ENCODE measurements at places on chromosomes 2 and 18.

- no peak for DNase-seq
Observed at GRCh38 chr2:216555274-216555673, 56.6 kb downstream of the RPL37A start.

GRCh38 chr18:79615091-79615490 is 64.5 kb upstream of the CTDP1 start:
- no peak for DNase-seq

DNA sequence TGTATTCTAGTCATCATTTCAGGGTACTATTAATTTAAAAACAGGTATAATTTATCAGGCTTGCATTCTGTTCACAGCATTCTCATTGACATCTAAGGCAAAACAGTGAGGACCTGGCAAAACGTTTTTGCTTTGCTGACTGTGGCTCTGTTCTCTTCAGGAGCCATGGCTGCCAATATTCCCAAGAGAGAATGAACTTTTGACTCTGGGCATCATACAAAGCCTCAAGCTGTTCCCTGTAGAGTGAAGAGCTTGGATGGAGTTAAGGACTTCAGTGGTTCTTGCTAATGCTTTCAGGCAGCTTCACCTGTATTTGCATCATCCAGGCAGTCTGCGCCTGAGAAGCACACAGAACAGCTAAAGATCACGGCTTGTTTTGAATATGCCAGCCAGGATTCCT is 65.9 kb upstream of the CAVIN2 start:
- no peak for DNase-seq

DNA sequence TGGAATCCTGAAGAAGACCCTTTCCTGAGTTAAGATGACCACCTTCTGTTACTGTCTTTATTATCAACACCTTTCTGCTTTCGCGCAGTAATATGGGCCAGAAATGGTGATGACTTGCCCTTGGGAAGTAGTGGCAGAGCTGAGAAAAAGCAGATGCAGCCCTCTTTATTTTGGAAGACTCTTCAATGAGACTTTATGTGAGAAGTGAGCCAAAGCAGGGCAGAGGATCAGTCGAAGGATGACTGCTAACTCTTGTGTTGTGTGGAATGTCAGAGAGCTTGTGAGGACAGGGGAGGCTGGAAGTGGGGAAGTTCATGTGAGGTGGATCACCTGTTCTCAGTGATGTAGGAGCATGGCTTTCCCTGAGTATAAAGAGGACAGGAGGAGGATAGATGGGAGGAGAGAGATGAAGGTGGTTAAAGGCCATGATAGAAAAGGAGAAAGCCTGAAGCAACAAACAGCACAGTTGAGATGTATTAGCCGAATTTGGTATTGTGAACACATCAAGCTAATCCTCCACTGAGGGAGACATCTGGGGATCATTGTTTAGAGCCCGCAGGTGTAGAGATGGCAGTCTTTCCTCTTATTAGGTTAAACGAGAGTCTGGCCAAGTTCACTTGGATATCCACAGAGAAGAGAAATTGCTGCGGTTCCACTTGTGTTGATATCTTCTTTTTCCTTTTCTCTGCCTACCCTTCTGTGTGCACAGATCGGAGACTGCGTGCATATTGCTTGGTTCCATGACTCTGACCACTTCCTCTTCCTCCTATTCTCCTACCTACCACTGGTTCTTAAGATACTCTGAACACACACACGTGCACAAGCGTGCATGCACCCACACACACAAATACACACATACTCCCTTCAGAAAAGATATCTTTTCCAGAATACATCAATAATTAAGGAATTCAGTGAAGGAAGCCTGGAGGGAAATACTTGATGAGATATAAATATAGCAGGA is 67.4 kb downstream of the SLC9A2 start:
- DNase-seq: no peak

DNA sequence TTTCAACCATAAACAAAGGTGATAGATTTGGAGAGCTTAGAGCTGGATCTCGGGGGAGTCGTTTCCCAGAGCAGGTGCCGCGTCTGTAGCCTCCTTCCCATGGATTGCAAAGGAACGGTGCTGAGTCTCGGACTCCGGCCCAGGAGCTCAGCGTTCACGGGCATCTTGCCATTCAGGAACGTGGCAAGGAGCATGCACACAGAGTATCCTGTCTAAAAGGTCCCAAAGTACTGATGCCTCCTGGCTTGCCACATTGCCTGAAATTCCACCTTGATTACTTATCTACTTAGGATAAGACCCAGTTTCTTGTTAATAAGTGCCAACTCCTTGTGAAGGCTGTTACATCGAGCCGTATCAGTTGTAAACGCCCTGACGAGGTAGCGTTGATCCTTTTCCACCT is 197.8 kb upstream of the MYT1L start:
- no peak for DNase-seq

DNA sequence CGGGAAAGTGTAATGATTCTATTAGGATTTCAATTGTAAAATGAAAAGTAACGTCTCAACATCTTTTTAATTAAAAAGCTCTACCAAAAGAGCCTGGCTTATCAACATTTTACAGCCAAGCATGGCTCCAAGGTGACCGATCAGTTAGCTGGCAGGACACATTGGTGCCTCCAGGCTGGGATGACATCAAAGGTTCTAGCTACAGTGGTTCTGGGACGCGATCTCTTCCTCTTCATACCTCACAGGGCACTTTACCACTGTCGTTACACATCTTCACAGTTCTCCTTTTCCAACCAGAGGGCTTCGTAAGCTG is 693 bp downstream of the ORC2 start:
- DNase-seq: no peak

- no peak for DNase-seq
Observed at GRCh38 chr2:17793803-17794354, 22.4 kb upstream of the MSGN1 start.

Data from stimulated activated CD8-positive, alpha-beta memory T cell treated with anti-CD3 and anti-CD28 coated beads, Interleukin-2, amount 100 ng/mL, for 1 hour (primary cell).